ENCODE measurements at places on chromosomes 2 and 18. TPM values are rescaled to one million over a fixed set of nuclear protein-coding genes. Genes with fewer than 3 reads are reported as not detected.

DNA sequence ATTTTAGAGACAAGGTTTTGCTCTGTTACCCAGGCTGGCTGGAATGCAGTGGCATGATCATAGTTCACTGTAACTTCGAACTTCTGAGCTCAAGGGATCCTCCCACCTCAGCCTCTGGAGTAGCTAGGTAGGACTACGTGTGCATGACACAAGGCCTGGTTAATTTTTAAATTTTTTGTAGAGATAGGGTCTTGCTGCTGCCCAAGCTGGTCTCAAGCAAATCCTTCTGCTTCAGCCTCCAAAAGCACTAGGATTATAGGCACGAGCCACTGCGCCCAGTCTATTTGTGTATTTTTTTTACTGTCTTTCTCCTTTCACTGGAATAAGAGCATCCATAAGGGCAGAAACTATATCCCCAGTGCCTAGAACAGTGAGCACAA lies 89.3 kb downstream of the PLEKHM3 start:
- no peak for DNase-seq

DNA sequence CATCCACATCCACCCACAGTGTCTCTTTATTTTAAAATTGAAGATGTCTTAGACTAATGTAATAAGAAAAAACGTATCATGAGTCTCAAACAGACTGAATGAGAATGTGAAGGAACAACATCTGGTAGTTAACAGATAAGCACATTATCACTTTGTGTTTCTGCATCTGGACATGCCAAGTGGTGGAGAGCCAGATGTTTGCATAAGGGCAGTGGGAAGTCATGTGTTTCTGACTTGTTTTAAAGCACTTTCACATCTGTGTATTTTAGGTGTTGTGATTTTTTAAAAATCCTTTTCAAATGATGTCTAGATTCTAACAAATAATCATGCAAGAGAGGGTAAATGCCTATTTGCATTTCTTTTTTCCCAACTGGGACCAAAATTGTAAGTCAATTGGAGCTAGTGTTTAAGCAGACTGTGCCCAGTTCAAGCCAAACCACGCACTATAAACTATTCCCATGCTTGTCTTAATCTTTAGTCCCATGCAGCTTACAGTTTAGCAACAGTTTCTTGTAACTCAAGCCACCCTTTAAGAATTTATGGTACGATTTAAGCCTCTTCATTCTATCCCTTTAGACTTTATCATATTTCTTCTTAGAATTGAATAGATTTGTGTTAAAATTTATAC lies 272.7 kb upstream of the DOK6 start:
- DNase-seq: no peak

GRCh38 chr2:62391696-62392095 lies 114.3 kb downstream of the TMEM17 start:
- no peak for DNase-seq

GRCh38 chr2:43525506-43525905 lies 70.3 kb downstream of the THADA start:
- DNase-seq: no peak

GRCh38 chr2:130828461-130828860 lies 8.3 kb upstream of the ARHGEF4 start:
- no peak for DNase-seq

DNA sequence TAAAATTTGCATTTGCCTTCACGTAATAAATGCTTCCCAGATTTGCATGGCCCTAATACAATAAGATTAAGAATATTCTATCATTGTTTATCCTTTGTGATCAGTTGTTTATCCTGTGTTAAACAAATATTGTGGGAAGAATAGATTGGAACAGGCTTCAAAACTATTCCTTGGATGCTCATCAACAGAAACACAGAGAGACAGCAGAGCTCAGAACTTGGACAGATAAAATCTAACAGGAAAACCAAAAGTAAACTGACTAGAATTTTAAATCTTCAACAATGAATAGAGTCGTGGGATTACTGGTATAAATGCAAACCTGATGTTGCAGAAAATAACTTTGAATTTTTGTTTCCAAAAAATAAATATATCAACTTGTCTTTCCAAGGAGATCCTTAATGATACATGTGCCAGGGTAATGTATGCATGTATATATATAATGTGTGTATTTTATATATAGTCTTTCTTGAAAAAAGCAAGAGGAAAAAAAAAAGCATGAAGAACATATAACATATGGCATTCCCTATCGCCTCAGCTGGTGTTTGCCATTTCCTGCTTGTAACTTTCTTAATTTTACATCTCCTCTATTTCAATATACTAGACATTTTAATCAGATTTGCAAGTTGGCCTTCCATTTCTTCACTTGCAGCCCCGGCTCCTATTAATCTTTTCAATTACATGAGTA lies 59.9 kb upstream of the TANK start:
- no peak for DNase-seq

- peak; percentile 38 for DNase-seq
These were observed 1.9 kb downstream of the PIEZO2 start for GRCh38 chr18:11147371-11147951.

GRCh38 chr2:236239276-236240065 lies 24.7 kb downstream of the ASB18 start:
- DNase-seq: no peak

KCNG2 gene
- total RNA-seq: 0.92 TPM

SLC4A5 gene
- total RNA-seq: 0.58 TPM

GPC1 gene
- 11.7 TPM for total RNA-seq

XDH gene
- 3.6 TPM for total RNA-seq

ZNF397 gene
- total RNA-seq: 15.4 TPM

DRC1 gene
- not detected for total RNA-seq

ASB18 gene
- total RNA-seq: not detected

MCEE gene
- 4.0 TPM for total RNA-seq

FLACC1 gene
- total RNA-seq: 1.8 TPM

METTL8 gene
- 42.9 TPM for total RNA-seq

All from stomach (tissue), 19 donors.